ENCODE measurements at places on chromosomes 1 and 21.
A peak's percentile ranks its signal among the peaks of the same experiment; 100 is the strongest.

GRCh38 chr1:21818656-21819055, 6.6 kb downstream of the LDLRAD2 start:
- DNase-seq: peak; percentile 12

- no peak for DNase-seq
Measured at GRCh38 chr21:35268817-35269216, 219.7 kb upstream of the RUNX1 start.

GRCh38 chr1:59008599-59009347, 224.9 kb upstream of the JUN start:
- no peak for DNase-seq

- no peak for DNase-seq
Measured at GRCh38 chr1:210437111-210437510, 108.4 kb downstream of the HHAT start.

DNA sequence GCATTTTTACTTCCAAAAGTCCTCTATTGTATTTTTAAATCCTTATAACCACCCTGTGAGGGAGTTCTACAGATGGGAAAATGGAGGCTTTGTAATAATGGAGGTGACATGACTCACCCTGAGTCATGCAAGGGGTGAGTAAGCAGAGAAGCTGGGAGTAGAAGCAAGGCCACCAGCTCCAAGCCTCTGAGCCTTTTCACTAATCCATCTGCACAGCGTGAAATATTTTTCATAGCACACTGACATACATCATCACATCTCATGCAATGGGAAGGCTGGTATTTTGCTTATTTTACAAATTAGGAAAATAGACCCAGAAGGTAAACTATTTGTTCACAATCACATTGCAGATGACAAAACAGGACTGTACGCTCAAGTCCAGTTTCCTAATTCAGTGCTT, 96.9 kb downstream of the KCNH1 start:
- no peak for DNase-seq

DNA sequence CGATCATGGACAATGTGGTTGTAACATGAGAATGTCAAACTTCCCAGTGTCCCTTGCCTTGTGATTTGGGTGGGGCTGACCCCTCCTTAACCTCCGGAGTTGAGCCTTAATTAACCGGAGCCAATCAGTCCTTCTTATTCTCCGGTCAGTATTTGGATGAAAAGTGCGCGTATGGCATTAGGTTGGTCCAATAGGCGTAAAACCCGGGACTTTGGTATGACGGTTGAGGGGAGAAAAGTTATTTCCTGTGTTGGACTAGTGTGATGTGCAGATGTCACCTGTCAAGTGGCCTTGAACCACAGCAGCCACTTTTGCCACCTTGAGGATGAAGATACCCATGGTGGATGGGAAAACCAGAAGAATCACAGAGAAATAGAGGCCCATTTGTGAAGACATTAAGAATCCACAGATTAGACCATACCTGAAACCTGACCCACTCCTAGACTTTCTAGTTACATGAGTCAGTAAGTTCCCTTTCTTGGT, 5.1 kb downstream of the PAFAH2 start:
- no peak for DNase-seq

GRCh38 chr1:88503646-88504045, 180.4 kb upstream of the PKN2 start:
- DNase-seq: no peak

DNA sequence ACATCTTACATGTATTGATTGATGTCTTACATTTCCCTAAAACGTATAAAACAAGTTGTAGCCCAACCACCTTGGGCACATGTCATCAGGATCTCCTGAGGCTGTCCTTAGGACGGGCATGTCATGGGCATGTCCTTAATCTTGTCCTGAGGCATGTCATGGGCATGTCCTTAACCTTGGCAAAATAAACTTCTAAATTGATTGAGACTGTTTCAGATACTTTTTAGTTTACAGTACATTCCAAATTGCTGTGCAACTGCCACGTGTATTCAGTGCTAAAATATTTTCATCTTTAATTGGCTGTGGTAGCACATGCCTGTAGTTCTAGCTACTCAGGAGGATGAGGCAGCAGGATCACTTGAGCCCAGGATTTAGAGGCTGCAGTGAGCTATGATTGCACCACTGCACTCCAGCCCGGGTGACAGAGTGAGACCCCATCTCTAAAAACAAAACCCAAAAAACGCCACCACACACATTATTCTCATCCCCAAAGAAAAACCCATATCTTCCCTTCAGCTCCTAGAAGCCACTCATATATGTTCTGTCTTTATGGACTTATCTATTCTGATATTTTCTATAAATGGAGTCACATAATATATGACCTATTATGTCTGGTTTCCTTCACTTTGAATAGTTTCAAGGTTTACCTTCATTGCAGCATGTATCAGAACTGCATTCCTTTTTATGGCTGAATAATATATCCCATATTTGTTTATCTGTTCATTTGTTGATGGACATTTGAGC, 96.0 kb upstream of the BTG3 start:
- DNase-seq: no peak

- DNase-seq: no peak
Measured at GRCh38 chr1:226181996-226182714, 4.4 kb downstream of the ACBD3 start.

DNA sequence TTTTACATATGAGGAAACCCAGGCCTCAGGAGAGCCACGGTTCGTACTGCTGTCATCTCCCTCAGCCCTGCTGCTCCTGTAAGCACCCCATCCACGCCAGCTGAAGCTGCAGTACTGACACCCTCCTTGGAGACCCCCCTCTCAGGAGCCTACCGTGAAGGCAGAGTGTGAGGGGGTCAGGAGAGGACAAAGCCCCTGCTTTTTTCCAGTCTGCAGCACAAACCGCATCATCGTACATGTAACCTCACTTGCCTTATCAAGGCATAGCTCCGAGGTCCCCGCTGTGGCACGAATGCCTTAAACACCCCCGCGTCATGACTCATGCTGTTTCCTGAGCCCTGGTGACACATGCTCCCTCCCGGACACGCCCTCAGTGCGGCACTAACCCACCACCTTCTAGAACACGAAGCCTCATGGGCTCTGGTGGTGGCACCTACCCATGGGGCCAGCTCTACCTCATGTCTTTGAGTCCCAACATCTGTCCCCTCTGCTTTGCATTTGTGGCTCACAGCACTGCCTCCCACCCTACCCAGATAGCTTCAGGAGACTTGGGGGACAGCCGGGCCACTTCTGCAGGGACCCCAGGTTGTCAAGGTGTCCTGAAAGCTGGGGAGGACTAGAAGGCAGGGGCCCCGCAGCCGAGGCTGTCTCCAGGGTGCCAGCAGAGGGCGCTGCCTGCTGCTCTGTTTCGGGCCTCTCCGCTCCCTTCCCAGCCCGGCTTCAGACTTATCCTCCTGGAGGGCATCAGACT, 4.9 kb downstream of the SH3BGRL3 start:
- DNase-seq: peak; percentile 80

GRCh38 chr1:238681021-238681420, 705.3 kb upstream of the CHRM3 start:
- no peak for DNase-seq

GRCh38 chr1:81439046-81439823, 361.5 kb upstream of the ADGRL2 start:
- DNase-seq: no peak

- DNase-seq: no peak
Measured at GRCh38 chr1:8247811-8248436, 70.0 kb upstream of the SLC45A1 start.

DNA sequence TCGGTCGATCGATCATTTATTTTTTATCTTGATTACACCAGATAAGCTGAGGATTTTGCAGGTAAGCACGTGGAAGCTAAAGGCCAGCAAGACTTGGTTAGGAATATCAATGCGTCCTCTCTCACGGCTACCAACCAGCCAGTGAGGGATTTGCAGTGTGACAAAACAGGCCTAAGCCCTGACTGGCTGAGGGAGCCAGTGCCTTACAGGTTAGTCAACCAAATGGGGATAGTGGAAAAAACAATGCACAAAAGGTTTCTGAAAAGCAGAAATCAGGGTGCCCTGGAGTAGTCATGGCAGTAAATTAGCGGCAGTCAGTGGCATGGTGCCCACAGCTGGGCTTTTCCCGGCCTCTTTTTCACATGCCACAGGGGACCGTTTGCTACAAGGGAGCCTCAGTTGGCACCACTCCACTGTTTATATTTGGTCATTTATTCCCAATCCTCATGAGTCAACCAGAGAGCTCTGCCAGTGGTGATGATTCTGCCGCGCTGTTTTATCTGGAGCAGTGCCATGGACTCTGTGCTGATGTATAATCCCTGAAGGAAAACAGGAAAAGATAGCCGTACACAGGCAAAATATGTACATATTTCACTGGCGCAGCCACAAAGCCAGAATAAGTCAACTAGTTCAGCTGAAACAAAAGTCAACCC, 167.6 kb downstream of the RHOU start:
- no peak for DNase-seq

DNA sequence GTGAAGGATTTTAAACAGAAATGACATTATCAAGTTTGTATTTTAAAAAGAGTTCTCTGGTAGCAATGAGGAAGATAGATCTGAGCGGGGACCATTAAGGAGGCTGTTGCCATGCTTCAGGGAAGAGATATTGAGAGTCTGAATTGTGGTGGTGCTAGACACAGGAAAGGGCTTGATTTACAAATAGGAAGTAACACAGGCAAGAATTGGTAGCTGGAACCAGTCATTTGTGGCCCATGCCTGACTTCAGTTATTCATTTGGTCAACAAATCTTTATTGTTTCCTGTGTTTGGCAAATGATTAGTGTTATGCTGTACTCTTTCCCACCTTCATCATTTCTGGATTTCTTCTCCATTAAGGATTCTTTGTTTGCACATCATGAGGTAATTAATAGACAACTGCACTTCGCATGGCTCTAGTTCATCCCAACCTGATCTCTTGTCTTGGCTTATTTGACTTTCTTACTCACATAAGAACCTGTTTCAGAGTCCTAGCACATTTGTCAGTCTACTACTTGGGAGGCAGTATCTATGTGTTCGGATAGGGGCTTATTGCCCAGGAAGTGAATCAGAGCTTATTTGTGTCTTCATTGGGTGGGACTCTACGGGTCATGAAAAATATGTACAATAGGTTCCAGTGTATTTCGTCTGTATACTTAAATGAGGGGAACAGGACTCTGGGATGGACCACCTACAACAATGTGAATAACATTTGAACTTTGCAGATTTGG, 32.3 kb downstream of the EEIG2 start:
- DNase-seq: no peak

DNA sequence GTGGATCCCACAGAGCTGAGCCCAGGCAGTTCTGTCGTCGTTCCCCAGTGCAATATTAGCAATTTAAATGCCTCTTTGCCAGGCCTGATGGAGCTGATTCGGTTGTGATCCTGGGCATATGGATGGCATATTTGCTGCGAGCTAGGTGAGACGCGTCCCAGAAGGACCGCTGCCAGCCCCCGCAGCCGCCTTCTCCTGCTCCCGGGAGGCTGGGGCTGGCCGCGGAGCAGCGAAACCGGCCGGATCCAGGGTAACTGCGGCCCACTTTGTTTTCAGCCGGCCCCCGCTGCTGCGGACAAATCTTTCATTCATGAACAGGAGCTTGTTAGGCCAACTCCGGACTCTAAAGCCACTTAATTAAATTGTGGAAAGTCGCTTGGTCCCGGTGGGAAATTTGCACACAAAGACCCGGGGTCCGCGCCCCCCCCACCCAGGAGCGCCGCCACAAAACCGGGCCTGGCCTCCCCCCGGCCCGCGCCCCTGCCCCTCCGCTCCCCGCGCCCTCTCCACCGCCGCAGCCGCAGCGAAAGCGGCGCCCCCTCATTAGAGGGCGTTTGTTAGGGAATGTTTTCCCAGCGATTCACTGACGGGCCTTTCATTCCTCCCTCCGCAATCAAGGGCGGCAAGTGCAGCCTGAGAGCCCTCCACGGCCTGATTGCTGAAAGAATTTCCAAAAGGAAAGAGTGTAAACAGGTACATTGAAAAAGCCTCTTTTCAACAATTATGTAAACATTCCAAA, 383.3 kb downstream of the RRAGC start:
- no peak for DNase-seq

- no peak for DNase-seq
Measured at GRCh38 chr1:26281091-26281958, 1.4 kb downstream of the SH3BGRL3 start.

DNA sequence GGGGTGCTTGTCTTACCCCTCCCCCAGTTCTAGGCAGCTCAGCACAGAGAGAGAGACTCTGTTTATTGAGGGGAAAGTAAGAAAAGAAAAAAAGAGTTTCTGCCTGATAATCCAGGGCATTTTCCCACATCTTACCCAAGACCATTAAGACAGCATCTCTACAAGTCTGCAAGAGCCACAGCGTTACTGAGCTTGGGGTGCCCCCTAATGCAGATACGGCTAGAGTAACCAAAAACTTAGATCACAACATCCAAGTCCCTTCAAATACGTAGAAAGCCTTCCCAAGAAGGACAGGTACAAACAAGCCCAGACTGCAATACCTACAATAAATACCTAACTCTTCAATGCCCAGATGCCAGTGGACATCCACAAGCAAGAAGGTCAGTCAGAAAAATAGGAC, 6.2 kb upstream of the TEX50 start:
- DNase-seq: no peak

DNA sequence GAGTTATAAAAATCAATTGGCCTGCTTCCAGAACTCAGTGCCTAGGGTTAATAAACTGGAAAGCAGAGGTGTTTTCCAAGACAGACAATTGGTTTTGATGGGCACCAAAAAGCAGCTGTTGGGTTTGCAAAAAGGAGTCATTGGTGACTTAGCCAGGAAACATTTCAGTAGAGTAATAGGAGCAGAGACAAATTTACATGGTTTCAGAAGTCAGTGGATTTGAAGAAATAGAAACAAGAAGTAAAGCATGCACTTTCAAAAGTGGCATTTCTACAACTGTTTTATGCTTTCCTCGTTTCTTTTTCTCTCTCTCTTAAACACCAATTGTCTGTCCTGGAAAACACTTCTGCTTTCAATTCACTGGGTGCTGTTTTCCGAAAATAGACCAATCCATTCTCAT, 87.8 kb downstream of the GLUL start:
- DNase-seq: no peak

GRCh38 chr1:20430355-20431175, 55.4 kb downstream of the CAMK2N1 start:
- DNase-seq: peak; percentile 26

- DNase-seq: no peak
Measured at GRCh38 chr1:56028244-56028643, 551.1 kb downstream of the PLPP3 start.

DNA sequence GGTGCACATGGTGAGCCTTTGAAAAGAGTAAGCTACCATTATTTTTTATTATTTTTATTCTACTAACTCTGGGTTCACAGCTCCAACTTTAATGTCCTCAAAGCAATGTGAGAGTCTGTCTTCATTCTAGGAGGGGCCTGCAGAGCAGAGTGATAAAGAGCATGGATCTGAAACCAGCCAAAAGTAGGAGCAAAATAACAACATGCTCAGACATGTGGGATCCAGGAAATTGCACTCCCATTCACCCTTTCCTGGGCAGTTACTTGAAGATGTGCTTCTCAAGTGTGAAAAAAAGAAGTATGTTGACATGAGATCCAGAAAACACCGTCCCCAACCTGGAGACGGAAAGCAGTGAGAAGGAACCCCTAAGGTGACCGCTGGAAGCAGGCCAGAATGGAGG, 8.7 kb upstream of the LIN28A start:
- no peak for DNase-seq

DNA sequence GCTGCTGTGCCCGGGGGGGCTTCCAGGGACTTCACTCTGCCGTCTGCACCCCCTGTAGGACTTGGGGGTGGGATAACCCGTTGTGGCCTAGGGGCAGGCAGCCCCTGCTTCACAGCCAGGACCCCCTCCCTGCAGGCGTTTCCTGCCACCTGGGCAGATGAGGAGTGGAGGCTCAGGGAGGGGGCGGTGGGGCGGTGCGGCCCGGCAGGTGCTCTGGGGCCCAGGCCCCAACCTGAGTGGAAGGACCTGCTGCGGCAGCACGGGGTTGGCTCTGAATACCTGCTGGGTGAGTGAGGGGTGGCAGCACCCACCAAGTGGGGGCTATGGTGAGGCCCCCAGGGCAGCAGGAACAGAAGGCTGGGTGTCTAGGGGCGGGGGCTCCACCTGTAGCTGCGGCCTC, 78.6 kb upstream of the TTC34 start:
- no peak for DNase-seq

All from stimulated activated CD4-positive, alpha-beta T cell treated with anti-CD3 and anti-CD28 coated beads, Interleukin-15, amount 100 ng/mL, for 1 hour (primary cell).